ENCODE measurements at places on chromosomes 1 and 21.
A peak's percentile ranks its signal among the peaks of the same experiment; 100 is the strongest.

- DNase-seq, result no peak
Measured at GRCh38 chr1:161299347-161299746, 10.4 kb downstream of the MPZ start.

- no peak for DNase-seq
Measured at GRCh38 chr1:185864889-185865517, 130.8 kb downstream of the HMCN1 start.

GRCh38 chr1:22738522-22738921 lies 27.9 kb downstream of the EPHB2 start:
- no peak for DNase-seq

DNA sequence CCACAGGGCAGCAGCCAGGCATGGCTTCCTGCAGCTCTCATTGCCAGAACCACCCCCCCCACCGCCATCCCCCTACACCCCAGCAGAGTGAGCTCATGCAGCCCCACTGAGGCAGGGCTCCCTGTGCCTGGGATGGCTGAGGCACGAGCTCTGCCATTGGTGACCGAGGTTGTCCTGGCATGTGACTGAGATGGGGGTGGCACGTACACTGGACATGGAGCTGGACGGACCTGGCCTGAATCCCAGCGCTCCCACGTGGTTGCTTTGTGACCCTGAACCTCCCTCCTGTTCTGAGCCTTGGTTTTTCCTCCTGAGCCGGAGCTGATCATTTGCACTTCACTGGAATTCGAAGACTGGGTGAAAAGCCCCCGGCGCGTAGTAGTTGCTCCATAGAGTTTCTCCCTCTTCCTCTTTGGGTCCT lies 28.3 kb downstream of the ALPL start:
- DNase-seq, result no peak

DNA sequence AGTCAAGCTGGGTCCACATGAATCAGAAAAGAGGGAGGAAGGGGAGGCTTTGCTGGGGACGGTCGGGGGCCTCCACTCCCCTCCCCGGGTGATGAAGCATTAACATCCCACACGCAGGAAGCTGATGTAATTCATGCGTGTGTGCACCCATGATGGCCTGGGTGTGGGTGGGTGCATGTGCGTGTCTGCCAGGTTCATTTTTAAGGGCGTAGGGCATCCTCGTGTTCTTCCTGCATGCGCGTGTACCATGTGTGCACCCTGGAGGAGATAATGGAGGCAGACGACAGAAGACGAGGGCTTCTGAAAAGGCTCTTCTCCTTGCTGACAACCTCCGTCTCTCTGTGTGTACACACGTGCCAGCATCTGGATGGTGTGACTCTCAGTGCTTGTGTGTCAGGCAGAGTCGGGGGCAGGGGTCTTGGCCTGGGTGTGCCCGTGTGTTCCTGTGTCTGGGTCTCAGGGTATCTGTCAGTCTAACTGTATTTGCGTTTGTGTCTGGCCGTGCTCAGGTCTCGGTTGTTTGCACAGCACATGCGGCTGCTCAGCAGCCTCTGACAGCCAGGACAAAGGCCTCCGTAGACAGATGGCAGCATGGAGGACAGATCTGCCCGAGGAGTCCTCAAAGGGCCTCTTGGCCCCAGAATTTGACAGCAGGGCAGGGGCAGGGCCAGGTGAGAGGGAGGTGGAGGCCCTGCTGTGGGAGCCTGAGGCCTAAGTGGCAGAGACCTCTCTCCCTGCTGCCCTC lies 2.4 kb downstream of the RAP1GAP start:
- DNase-seq, result no peak

- no peak for DNase-seq
Measured at GRCh38 chr1:244265507-244265906, 186.2 kb downstream of the ADSS2 start.

GRCh38 chr1:41806472-41807155 lies 112.1 kb downstream of the HIVEP3 start:
- no peak for DNase-seq

DNA sequence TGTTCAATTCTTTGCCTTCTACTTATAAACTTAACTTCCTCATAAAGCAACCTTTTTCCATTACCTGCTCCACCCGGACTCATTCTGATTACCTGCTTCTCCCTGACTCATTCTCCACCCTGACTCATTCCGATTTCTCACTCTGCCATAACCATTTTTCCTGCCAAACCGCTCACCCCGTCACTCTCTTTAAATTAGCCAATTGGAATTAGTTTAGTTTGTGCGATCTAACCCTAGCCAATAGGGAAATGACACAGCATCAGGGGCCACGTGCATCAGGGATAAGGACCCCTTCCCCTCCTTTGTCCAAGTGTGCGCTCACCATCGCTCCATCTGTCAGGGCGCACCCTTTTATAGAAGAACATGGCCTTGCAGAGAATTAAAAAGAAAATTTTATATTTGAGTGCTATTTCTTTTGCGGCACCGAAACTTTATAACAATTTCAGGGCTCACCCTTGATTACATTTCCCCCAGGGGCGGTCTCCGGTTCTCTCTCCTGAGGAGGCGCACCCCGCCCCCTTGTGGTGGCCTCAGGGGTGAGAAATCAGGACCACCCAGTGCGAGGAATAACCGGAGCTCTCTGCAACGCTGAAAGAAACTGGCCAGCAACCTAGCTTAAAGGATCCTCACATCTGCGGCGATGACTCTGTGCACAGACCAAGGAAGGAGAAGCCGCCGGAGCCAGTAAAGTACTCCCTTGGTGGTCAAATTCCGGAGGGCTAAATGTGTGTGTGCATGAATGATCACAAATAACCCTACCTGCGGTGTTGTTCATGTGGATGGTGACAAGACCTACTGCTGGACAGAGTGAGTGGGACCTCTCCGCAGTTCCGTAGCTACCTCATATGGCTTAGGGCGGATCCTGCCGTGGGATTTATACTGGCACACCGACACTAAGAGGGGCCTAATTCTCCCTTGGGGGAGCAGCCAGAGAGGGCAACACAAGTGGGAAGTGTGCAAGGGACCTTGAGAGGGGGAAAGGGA lies 30.3 kb upstream of the CBR3 start:
- DNase-seq, result peak; percentile 54

DNA sequence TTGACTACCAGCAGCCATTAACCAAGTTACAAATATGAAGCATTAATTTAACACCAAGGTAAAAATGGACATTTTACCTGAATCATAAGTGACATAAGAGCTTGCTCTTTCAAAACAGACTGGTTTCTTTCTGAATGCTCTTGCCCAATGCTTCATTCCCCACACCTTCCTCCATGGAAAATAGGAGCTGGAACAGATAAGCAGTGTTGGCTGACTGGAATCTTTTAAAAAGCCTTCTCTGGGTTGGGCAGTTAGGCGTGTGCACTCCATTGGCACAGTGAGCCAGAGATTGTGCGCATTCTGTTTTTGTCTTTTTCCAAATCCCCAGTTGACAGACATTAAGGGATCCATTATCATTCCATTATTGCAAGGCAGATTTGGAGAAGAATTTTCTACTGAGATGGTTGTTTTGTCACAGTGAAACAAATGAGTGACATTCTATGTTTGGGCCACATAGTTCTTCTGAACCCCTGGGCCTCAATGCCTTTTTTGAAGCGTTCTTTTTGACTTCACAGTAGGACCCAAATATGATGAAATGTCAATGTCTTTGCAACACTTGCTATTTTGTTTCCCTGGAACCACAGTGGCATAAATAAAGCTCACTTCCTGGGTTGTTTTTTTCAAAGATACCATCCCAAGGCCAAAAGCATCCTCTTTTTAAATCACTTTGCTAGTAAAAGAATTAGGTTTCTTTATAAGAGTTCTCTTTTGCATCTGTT lies 32.3 kb downstream of the LRRC8B start:
- DNase-seq, result no peak

- peak; percentile 73 for DNase-seq
Measured at GRCh38 chr1:44835738-44836675, 7.0 kb downstream of the PTCH2 start.
